Endothelial cell of umbilical vein (primary cell): ENCODE measurements at places on chromosomes 3 and 15.

DNA sequence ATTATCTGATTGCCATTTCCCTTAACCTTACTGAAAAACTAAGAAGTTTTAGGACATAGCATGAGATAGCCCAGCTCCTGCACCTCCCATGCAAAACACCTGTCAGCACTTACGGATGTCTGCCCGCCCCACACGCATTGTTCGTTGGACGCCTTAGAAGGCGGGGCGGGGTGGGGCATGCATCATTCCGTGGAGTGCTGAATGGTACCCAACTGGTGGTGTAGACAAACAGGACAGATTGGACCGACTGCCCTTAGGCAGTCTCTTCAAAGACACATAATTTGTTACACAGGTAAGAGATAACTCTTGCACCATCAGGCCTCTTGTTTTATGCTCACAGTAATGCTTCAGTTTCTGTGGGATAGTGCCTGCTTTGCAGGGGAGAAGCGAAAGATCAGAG is 93.8 kb downstream of the SMAD6 start:
- DNase-seq, result no peak

DNA sequence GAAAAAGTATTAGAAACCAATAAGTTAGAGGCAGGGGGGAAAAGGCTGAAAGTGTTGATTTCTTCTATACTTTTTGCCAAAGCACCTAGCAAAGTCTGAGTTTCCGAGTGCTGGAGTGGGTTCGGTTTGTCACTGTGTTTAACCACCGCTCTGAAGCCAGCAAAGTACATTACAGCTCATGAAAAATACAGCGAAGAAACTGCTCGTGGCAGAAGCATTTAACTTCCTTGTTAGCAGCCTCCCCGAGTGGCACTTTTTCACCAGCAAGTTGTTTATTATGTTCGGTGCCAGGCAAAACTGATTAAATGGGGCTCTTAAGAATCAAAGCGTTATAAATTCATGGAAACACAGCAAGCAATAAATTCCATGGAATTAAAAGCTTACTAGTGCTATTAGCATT is 313.6 kb downstream of the FOXP1 start:
- no peak for DNase-seq

DNA sequence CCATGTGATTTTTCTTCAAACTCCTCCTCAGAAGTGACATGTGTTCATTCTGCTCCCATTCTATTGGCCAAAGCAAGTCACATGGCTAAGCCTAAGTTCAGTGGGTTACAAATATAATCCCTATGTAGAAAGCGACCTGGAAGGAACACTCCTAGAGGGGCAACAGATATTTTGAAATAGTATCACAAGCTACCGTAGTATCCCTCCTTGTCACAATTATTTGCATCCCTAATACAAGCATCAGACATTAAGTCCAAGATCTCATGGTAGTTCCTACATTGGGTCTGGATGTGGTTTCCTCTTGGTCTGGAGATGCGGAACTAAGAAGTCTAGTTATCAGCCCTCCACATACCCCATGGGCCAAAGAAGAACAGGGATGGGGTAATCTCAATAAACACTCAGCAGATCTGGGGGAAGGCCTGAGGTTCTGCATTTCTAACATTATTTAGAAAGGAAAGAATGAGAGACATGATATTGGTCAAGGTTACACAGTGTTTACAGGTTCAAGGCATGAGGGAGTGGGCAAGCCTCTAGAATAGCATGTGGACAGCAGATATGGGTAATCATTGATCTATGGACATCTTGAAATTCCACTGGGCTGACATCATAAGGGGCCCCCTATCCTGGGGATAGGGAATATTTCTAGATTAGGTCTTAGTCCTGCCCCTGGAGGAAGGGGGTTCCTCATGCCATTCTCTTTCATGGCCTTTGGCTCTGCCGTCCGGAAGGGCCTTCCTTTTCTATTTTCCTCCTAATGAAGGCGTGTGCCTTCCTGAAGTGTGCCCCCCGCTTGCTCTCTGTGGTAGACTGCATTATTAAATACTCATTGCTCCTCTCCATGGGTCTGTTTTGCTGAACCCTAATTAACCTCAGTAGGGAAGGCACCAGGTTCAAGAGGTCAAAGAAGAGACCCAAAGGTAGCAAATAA is 17.8 kb upstream of the ABHD2 start:
- DNase-seq, result no peak

GRCh38 chr3:64301476-64301875 is 76.2 kb upstream of the PRICKLE2 start:
- no peak for DNase-seq

GRCh38 chr3:65685621-65686235 is 353.0 kb downstream of the MAGI1 start:
- peak; percentile 26 for DNase-seq

DNA sequence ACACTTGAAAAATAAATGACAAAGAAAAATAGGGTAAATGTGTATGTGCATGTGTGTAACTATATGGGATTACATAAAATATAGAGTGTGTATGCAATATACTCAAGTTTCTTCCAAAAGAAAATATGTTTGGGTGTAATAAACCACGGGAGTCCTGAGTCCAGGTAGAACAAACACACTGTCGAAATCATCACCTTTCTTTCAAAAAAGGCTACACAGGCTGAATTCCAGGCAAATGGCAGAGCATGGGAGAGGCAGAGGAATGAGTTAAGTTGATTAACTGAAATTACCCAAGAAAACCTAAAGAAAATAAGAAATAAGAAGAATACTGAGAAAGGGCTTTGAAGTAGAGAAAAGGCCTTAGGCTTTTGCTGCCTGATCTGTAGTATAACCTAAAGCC is 26.1 kb downstream of the CEP152 start:
- DNase-seq, result no peak

- no peak for DNase-seq
These were observed 238.8 kb downstream of the GAP43 start for GRCh38 chr3:115862099-115862498.

GRCh38 chr3:124249038-124249437 is 257.1 kb upstream of the ROPN1 start:
- DNase-seq, result no peak

DNA sequence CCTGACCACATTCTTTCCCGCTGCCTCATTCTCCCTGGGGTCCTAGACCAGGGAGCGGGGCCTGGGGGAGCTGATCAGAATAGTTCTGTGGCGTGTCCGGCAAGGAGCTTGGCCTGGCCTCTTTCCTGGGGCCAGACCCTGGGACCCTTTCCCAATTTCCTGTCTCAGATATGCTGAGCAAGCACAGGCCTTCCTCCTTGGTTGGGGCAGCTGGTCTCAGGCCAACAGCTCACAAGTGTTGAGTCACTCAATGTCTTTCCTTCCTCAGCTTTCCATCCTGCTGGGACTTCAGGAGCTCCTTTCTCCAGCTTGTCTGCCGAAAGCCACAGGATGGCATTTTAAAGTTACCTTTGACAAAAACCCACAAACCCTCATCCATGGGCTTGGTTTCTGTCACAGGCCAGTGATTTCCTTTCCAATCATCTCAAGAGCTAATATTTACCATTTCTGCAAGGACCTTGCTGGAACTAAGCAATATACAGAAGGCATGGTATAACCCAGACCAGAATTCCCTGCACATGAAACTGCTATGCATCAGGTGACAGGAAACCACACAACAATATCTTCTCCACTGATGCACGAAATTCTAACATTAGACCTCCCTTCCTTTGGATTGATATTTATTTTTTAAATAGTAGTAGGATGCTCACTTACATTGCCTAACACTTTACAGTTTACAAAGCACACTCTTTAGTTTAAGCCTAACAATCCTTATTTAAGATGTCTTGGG is 19.5 kb upstream of the TIMP4 start:
- DNase-seq, result peak; percentile 64

DNA sequence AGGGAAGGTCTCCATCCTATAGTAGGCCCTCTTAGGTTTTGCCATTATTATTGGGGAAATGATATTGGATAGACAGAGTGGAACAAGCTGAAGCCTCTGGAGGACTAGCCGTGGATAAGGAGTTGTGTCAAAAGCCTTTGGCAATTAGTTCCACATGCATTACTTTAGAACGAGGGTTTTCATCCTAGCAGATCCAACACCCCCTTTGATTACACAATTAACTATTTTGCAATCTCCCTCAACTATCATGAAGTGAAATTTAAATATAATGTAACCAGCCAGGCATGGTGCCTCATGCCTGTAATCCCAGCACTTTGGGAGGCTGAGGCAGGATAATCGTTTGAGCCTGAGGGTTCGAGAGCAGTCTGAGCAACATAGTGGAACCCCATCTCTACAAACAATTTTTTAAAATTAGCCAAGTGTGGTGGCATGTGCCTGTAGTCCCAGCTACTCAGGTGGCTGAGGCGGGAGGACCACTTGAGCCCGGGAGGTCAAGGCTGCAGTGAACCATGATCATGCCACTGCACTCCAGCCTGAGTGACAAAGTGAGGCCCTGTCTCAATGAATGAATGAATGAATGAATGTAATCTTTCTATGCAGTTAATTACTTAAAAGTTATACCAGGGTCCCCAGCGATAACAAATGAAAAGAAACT is 56.8 kb downstream of the PXYLP1 start:
- no peak for DNase-seq

- no peak for DNase-seq
These were observed 1062.4 kb downstream of the FHIT start for GRCh38 chr3:60188803-60189202.

GRCh38 chr3:190504354-190505125 is 9.3 kb upstream of the IL1RAP start:
- DNase-seq, result peak; percentile 52

DNA sequence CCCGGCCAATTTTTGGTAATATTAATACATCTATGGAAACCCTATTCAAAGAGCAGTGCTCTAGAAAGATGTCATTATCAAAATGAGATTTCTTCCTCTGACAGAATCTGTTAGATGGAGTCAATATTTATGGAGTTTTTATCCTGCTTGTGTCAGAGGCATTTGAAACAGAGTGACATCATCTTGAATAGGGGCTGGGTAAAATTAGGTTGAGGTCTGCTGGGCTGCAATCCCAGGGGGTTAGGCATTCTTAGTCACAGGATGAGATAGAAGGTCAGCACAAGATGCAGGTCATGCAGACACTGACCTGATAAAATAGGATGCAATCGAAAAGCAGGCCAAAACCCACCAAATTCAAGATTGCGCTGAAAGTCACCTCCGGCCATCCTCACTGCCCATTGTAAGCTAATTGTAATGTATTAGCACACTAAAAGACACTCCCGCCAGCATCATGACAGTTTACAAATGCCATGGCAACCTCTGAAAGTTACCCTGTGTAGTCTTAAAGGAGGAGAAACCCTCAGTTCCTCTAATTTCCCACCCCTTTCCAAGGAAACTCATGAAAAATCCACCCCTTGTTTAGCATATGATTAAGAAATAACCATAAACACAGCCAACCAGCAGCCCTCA is 27.3 kb upstream of the CCDC50 start:
- no peak for DNase-seq

DNA sequence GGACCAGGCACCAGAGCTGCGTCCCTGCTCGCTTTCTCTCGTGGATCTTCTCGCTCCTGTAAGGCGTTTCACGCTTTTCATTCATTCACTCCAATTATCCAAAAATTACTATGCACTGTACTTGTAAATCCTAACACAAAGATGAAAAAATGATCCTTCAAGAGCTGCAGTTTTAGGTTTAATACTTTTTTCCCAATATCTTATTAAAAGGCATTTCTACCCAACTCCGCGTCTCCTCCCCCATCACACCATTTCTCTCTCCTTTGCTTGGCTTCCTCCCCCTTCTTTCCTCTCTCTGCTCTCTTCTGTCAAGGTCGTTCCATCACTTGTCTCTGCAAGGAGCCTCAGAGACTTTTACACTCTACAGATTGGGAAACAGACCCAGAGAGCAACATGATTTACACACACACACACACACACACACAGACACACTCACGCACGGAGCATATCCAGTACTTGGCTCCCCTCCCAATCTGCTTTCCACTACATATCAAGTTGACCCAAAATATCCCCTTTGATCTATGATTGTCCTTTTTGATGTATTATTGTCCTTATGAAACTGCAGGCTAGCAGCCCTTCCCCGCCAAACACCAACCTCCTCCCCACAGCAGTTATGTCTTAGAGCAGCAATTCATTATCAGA is 479 bp upstream of the CLDN1 start:
- DNase-seq, result no peak

GRCh38 chr3:16813336-16813735 is 71.4 kb upstream of the PLCL2 start:
- DNase-seq, result no peak

DNA sequence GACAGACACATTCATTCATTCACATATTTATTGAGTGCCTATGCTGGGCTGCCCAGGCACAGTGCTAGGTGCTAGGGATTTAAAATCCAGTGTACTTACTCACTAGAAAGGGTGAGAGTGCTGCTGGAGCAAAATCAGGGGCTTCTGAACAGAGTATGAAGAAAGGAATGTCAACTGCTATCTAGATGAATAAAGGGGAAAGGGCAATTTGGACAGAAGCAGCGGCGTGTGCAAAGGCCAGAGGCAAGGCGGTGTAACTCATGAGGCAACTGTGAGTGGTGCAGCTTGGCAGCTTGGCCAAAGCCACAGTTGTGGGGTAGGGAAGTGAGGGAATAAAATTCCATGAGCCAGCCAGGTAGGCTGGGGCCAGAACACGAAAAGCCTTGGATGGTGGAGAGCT is 76.7 kb downstream of the RAD18 start:
- DNase-seq, result no peak
